ENCODE measurements at places on chromosomes 7 and 10.

- no peak for DNase-seq
Measured at GRCh38 chr10:24465891-24466818, 257.2 kb downstream of the KIAA1217 start.

DNA sequence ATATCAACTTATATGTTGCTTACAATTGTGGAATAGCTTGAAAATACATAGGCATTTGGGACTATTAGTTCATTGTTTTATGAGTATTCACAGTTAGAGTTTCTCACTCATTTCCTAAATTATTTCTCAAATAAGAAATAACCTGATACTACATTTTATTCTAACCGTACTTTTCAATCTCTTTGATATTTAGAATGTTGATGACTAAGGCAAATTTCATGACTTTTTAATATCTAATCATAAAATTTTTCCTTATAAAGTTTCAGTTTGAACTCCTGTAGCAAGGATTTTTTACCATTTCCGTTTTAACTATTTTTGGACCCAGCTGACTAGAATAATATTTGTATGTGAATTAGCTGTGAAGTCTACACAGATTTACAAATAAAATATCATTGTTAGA lies 41.3 kb upstream of the GNAI1 start:
- no peak for DNase-seq

DNA sequence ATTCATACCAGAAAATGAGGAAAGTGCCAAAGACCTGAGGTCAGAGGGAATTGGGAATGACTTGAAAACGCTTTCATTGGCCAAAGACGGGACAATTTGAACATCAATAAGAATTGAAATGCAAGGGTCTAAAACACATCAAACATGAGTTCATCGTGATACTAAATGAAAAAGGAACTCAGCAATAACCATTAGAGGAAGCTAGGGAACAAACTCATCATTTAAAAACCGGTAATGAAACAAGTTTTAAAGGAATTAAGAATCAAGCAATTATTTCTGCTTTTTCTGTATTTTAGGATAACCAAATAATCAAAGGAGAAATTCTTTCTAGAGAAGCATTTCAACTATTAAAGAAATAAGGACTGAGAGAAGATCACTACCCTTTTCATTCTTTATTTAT lies 303.1 kb downstream of the ARHGAP12 start:
- DNase-seq, result no peak

GRCh38 chr10:91495402-91495801 lies 85.3 kb downstream of the HECTD2 start:
- DNase-seq, result no peak

DNA sequence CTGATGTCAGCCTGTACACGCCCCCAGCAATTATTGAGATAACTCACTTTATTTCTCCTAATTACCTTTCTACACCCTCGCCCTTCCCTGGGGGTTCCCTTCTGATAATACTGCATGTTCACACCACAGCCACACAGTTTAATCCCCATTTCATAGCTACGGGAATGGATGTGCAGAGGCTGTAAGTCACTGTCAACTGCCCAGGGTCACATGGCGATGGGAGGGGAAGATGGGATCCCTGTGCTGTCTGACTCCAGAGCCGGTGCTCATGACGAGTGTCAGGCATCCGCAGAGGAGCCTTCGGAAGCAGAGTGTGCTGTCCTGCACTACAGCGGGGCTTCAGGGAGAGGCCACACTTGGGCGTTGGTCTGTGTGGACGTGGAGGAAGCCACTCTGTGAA lies 688.7 kb downstream of the SDK1 start:
- no peak for DNase-seq

- no peak for DNase-seq
Measured at GRCh38 chr7:99525713-99526440, 21.4 kb downstream of the ZKSCAN5 start.

GRCh38 chr7:115679423-115679822 lies 351.1 kb downstream of the TFEC start:
- no peak for DNase-seq

DNA sequence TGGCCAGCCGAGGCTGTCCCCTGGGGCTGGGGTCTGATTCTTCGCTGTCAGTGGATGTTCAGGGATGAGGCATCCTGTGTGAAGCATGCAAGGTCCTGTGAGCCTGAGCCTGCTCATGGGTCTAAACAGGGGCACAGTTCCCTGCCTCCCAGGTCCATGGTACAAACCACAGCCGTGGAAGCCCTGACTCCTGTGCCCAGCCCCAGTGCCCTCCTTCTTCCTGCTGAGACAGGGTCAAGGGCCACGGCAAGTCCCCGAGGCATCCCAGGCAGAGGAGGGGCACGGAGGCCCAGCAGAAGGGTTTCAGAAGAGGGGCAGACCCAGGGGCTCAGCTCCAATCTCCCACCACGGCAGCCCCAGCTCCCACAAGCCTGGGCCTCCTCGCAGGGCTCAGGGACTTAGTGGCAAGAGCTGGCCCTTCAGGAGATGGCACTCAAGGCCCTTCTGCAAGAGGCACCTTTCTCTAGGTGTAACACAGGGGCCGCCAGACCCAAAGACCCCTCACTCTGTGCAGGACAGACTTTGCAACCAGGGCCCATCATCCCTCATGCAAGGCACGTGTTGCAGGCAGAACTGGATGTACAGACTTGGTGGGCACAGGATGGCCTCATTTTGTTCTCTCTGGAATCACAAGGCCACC lies 248.8 kb downstream of the TCERG1L start:
- no peak for DNase-seq

- DNase-seq, result no peak
Measured at GRCh38 chr10:124624895-124625294, 119.3 kb downstream of the FAM53B start.

GRCh38 chr10:78905015-78905956 lies 163.5 kb upstream of the ZMIZ1 start:
- no peak for DNase-seq
